ENCODE measurements at places on chromosomes 3 and 15.

GRCh38 chr3:120767106-120767505, 24.6 kb downstream of the GTF2E1 start:
- no peak for DNase-seq

GRCh38 chr3:38793721-38794120, 22.3 kb downstream of the SCN10A start:
- DNase-seq: no peak

DNA sequence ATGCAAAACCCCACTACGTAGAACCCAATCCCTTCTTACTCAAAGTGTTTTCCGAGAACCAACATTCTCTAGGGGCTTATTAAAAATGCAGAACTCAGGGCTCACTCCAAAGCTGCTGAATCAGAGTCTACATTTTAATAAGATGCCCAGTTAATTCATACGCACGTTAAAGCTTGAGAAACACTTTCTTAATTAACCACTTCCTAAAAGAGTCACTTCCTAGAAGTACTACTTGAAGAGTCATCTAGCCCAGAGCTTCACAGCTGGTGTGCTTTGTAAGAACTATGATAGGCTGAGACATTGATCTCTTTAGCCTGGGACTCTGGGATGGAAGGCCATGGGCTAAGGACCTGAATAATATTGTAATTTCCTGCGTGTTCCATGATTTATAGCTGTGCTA, 9.0 kb downstream of the COL6A5 start:
- DNase-seq: no peak

- no peak for DNase-seq
These were observed 5.0 kb downstream of the NR2F2 start for GRCh38 chr15:96335411-96336024.

GRCh38 chr15:73956743-73957135, 30.5 kb downstream of the LOXL1 start:
- no peak for DNase-seq

GRCh38 chr15:82712036-82712435, 2.4 kb upstream of the AP3B2 start:
- DNase-seq: no peak

DNA sequence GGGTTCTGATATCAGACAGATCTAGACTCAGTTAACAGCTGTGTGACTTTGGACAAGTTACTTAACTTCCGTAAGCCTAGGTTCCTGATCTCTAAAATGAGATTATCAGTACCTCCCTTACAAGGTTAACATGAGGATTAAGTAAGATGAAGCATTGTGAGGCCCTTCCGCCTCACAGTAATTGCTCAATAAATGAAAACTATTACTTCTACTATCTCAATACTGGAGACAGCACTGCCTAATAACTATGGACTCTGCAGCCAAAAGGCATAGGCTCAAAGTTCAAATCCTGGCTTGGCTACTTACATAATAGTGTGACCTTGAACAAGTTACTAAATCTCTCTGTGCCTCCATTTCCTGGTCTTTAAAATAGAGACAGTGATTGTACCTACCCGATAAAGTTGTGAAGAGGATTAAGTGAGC, 82.0 kb upstream of the ATP11B start:
- no peak for DNase-seq

DNA sequence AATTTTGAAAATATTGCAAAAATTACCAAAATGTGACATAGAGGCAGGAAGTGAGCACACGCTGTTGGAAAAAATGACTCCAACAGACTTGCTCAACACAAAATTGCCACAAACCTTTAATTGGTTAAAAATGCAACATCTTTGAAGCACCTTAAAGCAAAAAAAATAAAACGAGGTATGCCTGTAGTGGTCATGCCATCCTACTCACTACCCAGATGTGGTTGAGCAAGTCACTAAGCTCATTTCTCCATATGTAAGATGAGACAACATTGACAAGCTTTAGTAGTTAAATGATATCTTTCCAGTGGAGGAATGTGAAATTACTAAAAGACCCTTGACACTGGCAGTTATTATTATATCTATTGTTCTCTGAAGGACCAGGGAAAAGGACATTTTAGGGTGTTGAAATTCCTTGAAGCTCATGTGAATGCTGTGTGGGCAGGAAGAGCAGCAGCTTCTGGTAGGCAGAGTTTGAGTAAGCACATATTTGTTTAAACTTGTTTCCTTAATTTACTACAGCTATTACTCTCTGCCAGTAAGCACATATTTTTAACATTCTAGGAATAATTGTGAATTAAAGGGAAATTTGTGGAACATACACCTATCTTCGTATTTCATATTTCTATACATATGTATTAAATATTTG, 131.6 kb upstream of the P2RY1 start:
- DNase-seq: no peak

DNA sequence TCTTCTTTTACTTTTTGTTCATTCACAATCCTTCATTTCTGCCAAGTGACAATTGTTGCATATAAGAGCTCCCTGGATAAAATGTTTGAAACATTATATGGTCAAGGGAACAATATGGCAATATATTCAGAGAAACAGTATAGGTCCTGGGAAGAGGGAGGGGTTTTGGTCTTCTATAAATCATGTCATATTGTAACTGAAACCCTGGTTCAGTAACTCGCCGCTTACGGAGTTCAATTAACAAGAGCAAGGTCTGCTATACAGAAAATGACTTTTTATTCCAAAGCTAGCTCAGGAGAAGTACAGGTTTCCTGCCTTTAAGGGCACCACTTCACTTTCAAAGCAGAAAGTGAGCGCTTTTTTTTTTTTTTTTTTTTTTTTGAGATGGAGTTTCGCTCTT, 522.1 kb upstream of the TGFBR2 start:
- no peak for DNase-seq

DNA sequence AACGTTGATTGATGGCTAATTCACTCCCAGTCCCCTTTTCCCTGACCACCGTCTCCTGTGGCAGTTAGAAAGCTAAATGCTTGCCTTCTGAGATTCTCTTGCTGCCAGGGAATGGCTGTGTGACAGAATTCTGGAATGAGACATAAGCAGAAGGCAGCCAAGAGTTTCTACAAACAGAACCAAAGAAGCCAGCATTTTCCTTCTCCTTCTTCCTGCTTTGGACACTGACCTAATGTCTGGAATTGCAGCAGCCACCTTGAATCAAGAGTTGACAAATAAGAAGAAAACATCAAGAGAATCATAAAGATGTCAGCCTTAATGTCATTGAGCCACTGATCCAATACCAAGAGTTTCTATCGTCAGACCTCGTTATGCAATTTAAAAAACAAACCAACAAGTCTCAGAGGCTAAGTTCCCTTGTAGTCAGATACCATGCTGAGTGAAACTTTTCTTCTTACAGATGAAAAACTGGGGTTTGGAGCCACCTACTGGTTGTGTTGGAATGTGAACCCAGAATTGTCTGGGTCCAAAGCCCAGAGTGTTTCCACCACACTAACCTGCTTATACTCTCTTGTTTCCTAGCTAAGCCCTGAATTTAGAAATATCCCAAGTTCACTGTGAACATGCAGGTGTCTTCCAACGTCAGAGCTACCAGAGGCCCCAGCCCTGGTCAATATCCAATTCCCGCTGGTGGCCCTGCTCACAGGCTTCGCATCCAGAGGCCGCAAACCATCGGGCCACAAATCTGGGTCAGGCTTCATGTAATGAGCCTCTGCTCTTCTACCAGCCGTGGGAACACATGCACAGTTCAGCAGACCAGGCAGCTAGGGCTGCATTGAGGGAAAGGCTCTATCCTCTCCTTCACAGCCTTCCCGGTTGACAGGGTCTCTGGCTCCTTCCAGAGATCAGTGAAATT, 42.5 kb downstream of the MCF2L2 start:
- no peak for DNase-seq

- no peak for DNase-seq
These were observed 141.2 kb downstream of the STT3B start for GRCh38 chr3:31673950-31674349.

DNA sequence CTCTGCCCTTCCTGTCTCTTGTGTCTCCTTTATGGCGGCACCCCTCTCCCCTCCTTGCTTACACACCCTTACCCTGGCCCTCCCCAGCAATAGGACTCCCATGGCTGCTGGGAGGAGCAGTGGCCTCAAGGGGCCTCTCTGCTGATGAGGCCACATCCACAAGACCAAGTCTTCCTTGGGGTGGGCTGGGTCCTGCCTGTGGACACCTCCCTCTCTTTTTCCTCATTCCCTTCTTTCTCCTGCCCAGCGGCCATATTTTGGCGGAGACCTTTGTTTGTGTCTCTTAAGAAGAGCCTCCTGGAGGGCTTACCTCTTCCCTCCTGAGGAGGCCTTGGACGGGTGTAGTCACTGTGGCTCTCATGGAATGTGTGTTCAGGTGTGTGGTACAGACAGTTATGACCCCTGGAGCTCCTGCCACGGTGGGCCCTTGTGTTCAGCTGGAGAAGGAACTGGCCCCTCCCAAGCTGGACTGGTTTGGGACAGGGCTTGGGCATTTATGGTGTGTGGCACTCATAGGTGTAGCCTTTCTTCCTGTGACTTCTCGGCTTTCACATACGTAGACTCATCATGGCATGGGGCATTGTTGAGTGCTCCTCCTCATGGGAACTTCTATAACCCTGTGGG, 56.6 kb upstream of the APEH start:
- DNase-seq: no peak

GRCh38 chr3:195540511-195540910, 2.6 kb downstream of the PPP1R2 start:
- DNase-seq: no peak

GRCh38 chr3:29258161-29258560, 22.7 kb upstream of the RBMS3 start:
- no peak for DNase-seq

GRCh38 chr3:66121318-66121717, 82.6 kb upstream of the MAGI1 start:
- DNase-seq: no peak

DNA sequence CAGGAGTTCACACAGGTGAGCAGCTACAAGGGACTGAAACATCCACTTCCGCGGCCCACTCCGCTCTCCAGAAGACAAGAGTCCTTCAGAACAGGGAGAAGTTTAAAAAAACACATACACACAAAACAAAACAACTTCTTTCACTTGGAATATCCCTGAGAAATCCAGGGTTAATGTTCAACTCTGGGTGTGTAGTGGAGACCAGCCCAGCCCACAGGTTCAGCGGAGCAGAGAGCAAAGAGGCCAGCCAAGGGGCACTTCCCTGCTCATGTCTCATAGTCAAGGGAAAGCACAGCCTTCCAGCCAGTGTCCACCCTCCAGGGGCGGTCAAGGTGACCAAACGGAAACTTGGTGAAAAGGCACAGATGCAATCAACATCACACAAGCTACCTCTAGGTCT, 41.6 kb downstream of the WNT5A start:
- no peak for DNase-seq

DNA sequence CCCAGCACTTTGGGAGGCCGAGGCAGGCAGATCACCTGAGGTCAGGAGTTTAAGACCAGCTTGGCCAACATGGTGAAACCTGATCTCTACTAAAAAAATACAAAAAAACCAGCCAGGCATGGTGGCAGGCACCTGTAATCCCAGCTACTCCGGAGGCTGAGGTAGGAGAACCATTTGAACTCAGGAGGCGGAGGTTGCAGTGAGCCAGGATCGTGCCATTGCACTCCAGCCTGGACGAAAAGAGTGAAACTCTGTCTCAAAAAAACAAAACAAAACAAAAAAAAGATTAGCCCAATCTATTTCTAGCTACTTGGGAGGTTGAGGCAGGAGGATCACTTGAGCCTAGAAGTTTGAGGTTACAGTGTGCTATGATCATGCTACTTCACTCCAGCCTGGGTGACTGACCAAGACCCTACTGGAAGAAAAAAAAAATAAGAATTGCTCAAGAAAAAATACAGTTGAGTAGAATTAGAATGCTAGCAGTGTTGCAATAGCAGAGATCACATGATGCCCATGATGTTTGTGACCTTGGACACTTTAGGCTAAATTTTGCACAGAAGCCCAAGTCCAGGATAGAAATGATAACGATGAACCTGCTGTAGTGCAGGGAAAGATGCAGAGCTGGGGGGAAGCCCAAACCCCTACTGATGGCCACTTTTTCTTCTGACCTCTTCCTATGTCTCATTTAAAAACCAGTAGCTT, 162.2 kb downstream of the LPP start:
- DNase-seq: no peak

DNA sequence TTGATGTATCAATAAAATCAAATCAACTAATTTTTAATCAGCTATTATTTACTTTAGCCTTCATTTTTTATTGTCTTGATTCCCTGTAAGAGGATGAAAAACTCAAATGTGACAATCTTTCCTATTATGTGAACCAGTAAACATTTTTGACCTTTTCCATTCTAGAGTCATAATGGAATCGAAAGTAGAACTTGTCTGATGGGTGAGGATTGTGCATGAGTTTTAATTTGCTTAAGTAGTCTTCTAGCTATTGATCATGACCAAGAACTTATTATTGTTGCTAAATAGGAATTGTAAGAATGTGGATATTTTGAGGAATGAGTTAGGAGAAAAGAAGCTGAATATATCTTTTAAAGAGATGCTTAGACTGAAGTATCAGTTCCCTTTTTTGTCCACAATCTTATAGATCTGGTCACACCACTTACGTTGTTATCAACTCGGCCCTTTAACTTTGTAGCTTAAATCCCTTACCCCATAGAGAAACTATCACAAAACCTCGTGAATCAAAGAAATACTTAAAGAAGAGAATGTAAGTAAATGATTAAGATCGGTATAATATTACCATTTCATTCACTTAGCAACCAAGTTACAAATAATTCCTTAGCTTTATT, 147.3 kb downstream of the TP63 start:
- no peak for DNase-seq

GRCh38 chr3:111851511-111851954, 7.5 kb upstream of the PHLDB2 start:
- DNase-seq: no peak

GRCh38 chr3:138449490-138449889, 15.1 kb downstream of the ESYT3 start:
- no peak for DNase-seq

DNA sequence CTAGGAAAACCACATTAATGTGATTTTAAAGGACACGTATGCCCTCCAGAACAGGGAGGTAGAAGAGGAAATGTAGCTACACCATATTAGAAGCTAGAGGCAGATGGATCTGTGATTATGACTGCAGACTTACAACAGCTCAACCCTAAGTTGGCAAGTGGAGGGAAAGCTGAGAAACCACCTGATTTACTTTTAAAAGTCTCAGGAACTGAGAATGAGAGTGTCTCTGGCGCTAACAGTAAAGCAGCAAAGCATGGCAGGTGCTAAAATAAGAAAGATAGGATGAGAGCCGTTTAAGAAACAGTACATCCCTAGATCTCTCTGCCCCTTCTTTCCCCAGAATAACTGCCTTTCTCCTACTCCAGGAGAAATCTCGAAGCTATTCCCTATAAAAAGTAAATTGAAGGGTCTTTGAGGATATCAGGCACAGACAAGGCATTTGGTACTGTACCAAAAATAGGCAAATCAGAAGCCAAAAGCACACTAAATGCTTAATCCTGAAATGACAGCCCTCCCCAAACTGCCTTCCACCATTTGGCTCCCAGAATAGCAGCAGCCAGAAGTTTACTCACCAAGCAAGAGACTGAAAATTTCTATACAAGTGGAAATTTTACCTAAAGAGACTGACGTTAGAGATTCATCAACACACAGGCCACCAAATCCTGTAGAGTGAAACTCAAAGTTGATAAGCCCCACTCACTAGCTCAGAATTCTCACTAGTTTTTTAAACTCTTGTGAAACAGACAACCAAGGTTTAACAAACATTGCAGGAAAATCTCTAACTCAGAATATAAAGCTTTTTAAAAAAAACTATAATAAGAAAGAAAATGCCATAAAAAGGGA, 34.3 kb upstream of the PARP14 start:
- DNase-seq: no peak

Data from stimulated activated CD4-positive, alpha-beta T cell treated with anti-CD3 and anti-CD28 coated beads, Interleukin-15, amount 100 ng/mL, for 1 hour (primary cell).